ENCODE measurements at places on chromosomes 11 and 22. TPM values are rescaled to one million over a fixed set of nuclear protein-coding genes. Genes with fewer than 3 reads are reported as not detected.

DNA sequence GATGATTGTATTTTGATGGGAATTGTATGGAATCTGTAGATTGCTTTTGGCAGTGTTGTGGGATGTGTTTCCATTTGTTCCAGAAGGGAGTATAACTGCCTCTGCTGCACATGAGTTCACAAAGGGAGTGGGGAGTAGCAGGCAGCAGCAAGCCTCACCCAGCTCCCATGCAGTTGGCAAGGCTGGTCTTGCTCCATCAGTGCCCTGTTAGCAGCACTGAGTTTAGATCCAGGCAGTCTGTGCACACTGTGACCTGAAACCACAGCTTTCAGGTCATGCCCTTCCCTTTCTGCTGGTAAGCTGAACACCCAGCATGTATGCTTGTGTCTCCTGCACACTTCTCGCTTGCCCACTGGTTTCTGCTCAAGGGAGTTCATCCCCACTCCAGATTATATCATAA is 3.7 kb upstream of the NUCB2 start:
- DNase-seq, result no peak

CSNK2A3 gene
- 0.50 TPM for polyA plus RNA-seq

DNA sequence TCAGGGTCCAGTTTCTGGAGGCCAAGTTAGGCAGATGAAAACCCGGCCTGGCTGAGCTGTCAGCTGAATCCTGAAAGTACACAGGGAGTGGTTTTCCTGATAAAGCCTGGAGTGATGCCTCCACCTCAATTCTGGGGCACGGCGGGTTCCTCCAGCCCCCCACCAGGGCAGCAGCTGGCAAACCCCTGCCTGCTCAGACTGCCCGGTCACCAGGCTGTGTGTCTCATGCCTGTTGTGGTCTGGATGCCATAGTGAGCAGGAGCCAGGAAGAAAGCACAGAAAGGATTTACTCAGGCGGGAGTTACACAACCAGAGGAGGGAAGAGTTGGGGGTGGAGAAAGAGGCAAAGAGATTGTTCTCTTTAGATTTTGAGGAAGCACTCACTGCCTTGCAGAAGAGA is 119.9 kb upstream of the RASSF10 start:
- DNase-seq, result no peak

GRCh38 chr11:62614275-62614674 is 1.2 kb downstream of the ROM1 start:
- no peak for DNase-seq

GRCh38 chr11:73553266-73553665 is 44.6 kb downstream of the FAM168A start:
- no peak for DNase-seq

OR5AR1 gene
- polyA plus RNA-seq, result 0.12 TPM

DNA sequence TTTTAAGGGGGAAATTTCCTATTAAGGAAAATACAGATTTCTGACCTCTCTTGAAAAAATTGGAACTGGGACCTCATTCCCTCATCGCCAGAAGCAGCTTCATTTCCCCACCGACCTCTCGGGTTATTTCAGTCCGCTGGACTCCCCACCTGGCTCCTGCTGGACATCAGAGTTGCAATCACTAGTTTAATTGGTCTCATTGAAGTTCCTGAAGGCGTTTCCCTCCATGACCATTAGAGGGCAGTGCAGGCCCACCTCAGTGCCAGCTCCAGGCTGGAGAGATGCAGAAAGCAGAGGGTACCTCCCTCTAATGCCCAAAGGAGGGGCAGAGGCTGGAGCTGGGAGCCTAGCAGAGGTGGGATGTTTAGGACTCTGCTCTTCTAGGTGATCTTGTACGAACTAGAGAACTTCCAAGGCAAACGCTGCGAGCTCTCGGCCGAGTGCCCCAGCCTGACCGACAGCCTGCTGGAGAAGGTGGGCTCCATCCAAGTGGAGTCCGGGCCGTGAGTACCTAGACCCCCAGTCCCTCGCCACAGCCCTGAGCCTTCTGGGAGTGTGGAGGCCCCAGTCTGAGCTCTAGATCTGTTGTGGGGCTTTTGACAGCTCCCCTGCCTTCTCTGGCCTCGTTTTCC is 2.7 kb downstream of the CRYBB3 start:
- peak; percentile 89 for DNase-seq

DNA sequence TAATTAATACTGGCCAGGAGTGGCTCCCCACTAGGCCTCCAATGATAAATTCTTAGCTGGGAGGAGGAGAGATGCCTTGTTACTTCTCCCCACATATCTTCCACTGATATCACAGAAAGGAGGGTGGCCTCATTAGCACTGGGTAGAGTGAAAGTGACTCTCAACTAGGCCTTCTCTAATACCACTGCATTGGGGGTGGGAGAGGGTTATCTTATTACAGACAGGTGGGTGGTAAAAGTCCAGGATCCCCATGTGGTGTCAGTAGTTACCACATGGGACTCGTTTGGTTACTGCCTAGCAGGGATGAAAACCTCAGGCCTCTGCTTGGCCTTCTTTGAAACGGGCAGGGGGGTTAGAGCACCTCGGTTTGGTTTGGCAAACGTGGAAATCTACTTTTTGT is 167.3 kb downstream of the UVRAG start:
- no peak for DNase-seq

DNA sequence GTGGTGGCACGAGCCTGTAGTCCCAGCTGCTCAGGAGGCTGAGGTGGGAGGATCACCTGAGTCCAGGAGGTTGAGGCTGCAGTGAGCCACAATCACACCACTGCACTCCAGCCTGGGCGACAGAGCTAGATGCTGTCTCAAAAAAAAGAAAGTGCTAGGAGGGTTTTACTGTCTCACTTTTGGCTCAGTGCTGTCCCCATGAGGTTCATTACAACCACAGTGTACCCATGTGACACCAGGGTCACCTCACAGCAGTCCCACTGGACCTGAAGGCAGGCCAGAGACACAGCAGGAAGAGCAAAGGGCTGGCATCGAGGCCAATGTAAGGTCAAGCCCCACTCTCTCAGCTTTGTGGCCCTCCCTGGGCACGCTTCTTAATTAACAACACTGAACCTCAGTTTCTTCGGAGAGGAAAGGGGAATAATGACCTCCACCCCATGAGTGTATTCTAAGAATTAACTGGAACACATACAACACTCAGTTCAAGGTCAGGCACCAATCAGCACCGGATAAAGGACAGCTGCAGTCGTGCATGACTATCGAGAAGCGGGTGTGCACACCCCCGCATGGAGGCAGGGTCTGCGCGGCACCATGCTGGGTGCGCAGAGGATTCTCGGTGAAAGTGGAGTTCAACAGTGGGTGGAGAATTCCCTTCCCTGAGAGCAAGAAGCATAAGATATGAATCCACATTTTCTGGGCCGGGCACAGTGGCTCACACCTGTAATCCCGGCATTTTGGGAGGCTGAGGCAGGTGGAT is 30.9 kb upstream of the BAIAP2L2 start:
- DNase-seq, result no peak

- no peak for DNase-seq
Measured at GRCh38 chr11:123587044-123587443, 67.4 kb downstream of the SCN3B start.

OR51B4 gene
- polyA plus RNA-seq, result not detected

DNA sequence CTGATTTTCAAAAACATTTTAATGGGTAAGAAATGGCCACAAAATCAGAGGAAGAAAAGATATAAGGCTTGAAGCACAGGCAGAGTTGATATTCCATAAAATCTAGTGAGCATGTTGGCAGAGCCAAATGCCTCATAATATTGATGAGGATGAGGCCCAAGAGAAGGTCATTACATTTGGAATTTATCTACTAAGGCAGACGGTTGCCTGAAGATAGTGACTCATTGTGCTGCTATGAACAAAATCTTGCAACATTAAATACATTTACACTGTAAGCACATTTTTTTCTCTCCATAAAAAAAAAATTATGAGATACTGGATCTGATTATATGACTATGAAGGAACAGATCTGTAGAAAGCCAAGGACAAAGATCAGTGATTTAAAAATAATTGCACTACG is 881.4 kb upstream of the CHORDC1 start:
- DNase-seq, result no peak

DNA sequence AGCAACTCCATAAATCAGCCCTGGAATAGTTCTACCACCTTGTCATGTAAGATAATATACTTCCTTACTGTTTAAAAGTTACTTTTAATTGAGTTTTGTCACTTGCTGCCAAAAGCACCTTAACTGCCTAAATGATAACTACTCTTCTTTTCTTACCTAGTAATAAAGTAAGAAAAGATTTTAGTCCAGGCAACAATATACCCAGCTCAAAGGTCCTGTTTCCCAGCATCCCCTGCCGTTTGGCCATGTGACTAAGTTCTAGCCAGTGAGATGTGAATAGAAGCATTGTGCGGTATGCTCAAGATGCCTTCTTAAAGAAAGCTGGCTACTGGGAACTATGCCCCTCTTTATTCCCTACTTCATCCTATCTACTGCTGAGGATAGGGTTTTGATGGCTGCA is 39.4 kb upstream of the CCDC34 start:
- DNase-seq, result no peak

DNA sequence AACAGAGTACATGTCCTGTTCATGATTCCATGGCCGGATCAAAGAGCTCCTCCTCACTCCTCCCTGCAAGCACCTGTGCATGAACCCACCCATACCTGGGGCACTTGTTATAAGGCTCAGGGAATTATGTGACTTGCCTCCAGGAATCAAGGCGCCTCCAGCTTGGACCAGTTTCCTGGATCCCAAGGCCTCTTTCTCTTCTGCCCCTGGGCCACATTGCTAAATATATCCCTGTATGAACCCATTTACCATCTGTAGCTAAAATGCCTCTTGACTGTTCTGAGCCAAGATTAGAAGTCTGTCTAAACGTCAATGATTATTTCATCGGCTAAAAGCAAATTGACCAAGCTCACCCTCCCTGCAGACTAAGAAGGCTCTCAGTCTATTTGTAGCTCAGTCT is 135.6 kb downstream of the KIRREL3 start:
- DNase-seq, result no peak

GRCh38 chr11:131817687-131818188 is 447.3 kb downstream of the NTM start:
- no peak for DNase-seq
